ENCODE measurements at places on chromosomes 7 and 10.

- DNase-seq = no peak
Measured at GRCh38 chr10:4622384-4622783, 203.6 kb upstream of the AKR1E2 start.

DNA sequence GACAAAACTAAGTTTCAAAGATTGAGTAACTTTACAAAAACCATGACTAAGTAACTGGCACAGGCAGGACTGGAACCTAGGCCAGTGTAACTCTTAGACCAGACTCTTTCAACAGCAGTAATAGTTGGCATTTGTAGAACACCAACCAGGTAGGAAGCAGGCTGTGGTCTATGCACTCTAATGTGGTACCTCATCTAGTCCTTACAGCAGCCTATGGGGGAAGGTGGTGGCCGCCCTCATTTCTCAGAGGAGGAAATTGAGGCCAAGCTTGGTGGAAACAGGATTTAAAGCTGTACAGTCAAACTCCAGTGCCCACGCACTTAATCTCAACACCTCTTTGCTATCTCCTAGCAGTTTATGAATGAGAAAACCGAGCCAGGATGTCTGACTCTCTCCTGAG, 165.4 kb upstream of the LRGUK start:
- no peak for DNase-seq

GRCh38 chr10:128318366-128318765, 192.1 kb upstream of the MKI67 start:
- no peak for DNase-seq

DNA sequence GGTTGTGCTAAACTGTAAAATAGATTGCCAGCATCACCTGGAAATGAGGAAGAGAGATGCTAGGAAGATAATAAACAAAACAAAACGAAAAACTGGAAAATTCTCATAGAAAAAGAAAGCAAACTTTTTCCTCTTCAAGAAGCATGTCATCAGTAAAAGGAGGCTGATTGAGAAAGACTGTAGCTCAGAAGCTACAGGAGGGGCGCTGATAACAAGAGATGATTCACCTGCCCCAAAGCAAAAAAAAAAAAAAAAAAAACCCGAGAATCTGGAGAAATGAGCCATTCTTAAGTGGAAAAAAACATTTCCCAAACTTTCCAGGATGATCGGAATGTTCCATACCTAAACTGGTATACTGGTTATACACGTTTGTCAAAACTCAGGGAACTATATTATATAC, 130.5 kb upstream of the C1QL3 start:
- DNase-seq = no peak

- no peak for DNase-seq
Measured at GRCh38 chr10:112375721-112376395, 1.9 kb downstream of the ACSL5 start.

DNA sequence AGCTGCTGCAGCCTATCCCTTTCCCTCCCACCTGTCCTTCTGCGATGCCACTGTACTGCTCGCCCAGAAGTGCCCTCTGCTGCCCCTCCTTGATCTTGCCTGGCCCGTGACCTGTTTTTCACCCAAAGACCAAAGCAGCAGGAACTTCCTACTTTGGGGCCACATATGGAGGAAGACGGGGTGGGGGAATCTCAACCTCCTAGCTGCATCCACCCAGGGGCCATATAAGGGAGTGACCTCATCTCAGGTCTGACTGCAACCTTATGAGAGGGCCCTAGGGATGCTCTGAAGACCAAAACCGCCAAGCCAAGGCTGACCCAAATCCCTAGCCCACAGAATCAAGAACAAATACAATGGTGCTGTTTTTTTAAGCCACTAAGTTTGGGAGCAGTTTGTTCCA, 15.7 kb downstream of the PRKCQ start:
- no peak for DNase-seq

DNA sequence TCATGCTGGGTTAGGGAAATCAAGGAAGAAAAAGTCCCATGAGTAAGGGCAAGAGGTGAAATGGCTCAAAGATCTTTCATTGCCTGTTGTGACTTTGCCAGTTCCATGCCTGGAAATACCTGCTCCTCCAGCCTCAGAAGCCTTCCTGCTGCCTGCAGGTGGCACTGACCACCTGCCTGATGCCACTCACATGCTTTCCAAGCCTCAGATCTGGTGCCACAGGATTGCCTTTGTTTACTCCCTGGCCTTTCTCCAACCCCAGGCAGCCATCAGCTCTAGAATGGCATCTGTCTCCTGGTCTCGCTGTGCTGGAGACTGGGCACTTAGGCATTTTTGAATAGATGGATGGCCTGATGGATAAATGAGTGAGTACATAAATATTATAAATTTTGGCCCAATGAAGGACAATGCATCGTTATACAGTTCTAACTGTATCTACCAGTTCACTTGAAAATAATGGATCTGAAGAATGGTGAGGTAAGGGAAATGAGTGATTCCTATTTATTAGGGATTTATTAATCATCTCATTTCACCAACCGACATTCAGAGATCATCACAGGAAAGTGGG, 657.2 kb downstream of the INHBA start:
- no peak for DNase-seq
